ENCODE measurements at places on chromosomes 7 and 10. TPM values are rescaled to one million over a fixed set of nuclear protein-coding genes. Genes with fewer than 3 reads are reported as not detected.

The CPN1 gene
- total RNA-seq = not detected

The RPEL1 gene
- 0.27 TPM for total RNA-seq

The SFTPA1 gene
- total RNA-seq = not detected

The UTF1 gene
- not detected for total RNA-seq

The SORCS3 gene
- total RNA-seq = not detected

The PHYHIPL gene
- 0.07 TPM for total RNA-seq

The AGMO gene
- total RNA-seq = not detected

The UCN3 gene
- total RNA-seq = not detected

The COG5 gene
- total RNA-seq = 73.0 TPM

The COL13A1 gene
- 73.0 TPM for total RNA-seq

The ANKRD7 gene
- total RNA-seq = 0.65 TPM

The LIPF gene
- not detected for total RNA-seq

The JAKMIP3 gene
- total RNA-seq = under 0.01 TPM

The SHTN1 gene
- total RNA-seq = 20.7 TPM

The IL15RA gene
- 14.9 TPM for total RNA-seq

The TAF6 gene
- 58.2 TPM for total RNA-seq

The THNSL1 gene
- total RNA-seq = 3.4 TPM

The ZNF853 gene
- 0.14 TPM for total RNA-seq

The OR2A5 gene
- not detected for total RNA-seq

The VIM gene
- 7,081 TPM for total RNA-seq

The ASB4 gene
- not detected for total RNA-seq

The FAM25G gene
- total RNA-seq = not detected

The CADPS2 gene
- 74.7 TPM for total RNA-seq

The CTTNBP2 gene
- not detected for total RNA-seq

The KCNIP2 gene
- total RNA-seq = 0.79 TPM

The LIPN gene
- total RNA-seq = not detected

The ACBD7 gene
- 1.7 TPM for total RNA-seq

The HOXA3 gene
- 1.1 TPM for total RNA-seq

The GPER1 gene
- 1.5 TPM for total RNA-seq

The FZD1 gene
- total RNA-seq = 3.8 TPM

The RBP3 gene
- not detected for total RNA-seq

The FOXI2 gene
- not detected for total RNA-seq

The SPDYE5 gene
- under 0.01 TPM for total RNA-seq

The DYNC1I1 gene
- total RNA-seq = 4.0 TPM

The KCP gene
- total RNA-seq = not detected

The CACNB2 gene
- total RNA-seq = not detected

The CALD1 gene
- total RNA-seq = 246 TPM

Measured in thoracic aorta endothelial cell (primary cell).